ENCODE measurements at places on chromosomes 6 and 20. TPM values are rescaled to one million over a fixed set of nuclear protein-coding genes. Genes with fewer than 3 reads are reported as not detected.

GABRR1 gene
- total RNA-seq: 0.10 TPM

ISM1 gene
- total RNA-seq: 1.2 TPM

MAS1 gene
- total RNA-seq: 0.10 TPM

PET117 gene
- total RNA-seq: 14.5 TPM

TENT5A gene
- 25.9 TPM for total RNA-seq

NDUFAF4 gene
- 23.3 TPM for total RNA-seq

MCCD1 gene
- total RNA-seq: not detected

WFDC2 gene
- total RNA-seq: not detected

DEFB125 gene
- total RNA-seq: not detected

ARMH2 gene
- not detected for total RNA-seq

TCP1 gene
- total RNA-seq: 137 TPM

RIMS4 gene
- under 0.01 TPM for total RNA-seq

EYS gene
- under 0.01 TPM for total RNA-seq

DLK2 gene
- 0.31 TPM for total RNA-seq

TTK gene
- 0.52 TPM for total RNA-seq

OPRM1 gene
- not detected for total RNA-seq

FOXA2 gene
- total RNA-seq: not detected

FNDC11 gene
- total RNA-seq: 0.84 TPM

RNF39 gene
- not detected for total RNA-seq

UTRN gene
- 318 TPM for total RNA-seq

RFX6 gene
- total RNA-seq: not detected

TAGAP gene
- total RNA-seq: 320 TPM

SOX18 gene
- total RNA-seq: not detected

MYB gene
- 4.8 TPM for total RNA-seq

OR2B6 gene
- not detected for total RNA-seq

TBC1D7 gene
- 57.7 TPM for total RNA-seq

PRR18 gene
- total RNA-seq: not detected

OXT gene
- total RNA-seq: not detected

PNPLA1 gene
- total RNA-seq: 1.2 TPM

All from mononuclear cell (primary cell).